ENCODE measurements at places on chromosomes 6 and 20. TPM values are rescaled to one million over a fixed set of nuclear protein-coding genes. Genes with fewer than 3 reads are reported as not detected.

DNA sequence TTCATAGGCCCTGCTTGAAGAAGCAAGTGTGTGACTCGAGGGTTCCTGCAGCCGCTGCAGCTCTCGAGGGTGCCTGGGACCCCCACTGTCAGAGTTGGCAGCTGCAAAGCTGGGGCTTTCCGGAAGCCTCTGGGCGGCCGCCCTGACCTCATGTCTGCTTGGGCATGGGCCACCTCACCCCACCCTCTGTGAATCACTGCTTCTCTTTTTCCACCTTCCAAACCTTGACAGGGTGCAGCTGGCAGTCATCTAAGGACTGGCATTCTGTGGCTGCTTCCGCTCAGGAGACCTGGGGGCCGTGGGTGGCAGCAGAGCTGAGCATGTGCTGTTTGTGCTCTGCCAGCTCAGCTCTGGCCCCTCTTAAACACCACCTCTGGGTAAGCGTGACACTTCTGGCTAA, 32.0 kb downstream of the ERMARD start:
- no peak for DNase-seq

- DNase-seq: no peak
Observed at GRCh38 chr6:170424604-170425126, 118.1 kb downstream of the FAM120B start.

- DNase-seq: no peak
Observed at GRCh38 chr6:113978084-113978675, 7.2 kb upstream of the HDAC2 start.

The SOBP gene
- total RNA-seq: 56.9 TPM

The USP49 gene
- 12.5 TPM for total RNA-seq

DNA sequence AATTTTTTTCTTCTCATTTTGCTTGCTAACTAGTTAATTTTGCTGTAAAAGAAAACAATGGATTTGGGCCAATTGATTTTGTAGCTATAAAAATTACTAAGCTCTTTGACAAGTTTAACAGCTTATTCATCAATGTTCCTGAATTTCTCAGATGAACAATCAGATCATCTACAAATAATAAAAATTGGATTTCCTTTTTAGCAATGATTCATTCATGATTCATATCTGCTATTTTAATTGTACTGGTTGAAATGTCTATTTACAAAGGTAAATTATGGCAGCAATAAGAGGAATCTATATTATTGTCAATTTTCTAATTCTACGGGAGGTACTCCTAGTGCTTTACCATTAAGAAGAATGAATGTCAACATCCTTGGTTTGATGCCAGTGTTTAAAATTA, 178.8 kb upstream of the BTBD3 start:
- no peak for DNase-seq

The B3GALT4 gene
- total RNA-seq: 12.5 TPM

The TINAG gene
- 0.16 TPM for total RNA-seq

- no peak for DNase-seq
Observed at GRCh38 chr6:125944434-125944816, 12.1 kb upstream of the HINT3 start.

DNA sequence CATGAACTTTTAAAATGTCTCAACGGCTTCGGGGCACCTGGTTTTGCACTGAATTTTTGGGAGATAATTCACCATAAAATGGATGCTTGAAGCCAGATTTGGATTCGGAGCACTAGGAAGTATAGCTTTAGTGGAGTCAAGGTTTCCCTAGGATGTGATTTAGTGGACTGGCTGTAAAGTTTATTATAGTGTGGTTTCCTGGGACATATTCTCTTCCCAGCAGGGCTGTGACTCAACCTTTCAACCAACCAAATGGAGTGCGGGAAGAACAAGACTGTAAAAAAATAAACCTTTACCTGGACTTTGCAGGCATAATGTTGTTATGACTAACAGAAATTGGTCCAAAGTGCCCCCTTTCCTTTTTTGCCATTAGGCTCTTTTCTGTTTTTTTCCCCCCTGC, 327.4 kb upstream of the MAN1A1 start:
- DNase-seq: no peak

The SAMD5 gene
- total RNA-seq: 17.6 TPM

GRCh38 chr6:44676246-44676790, 288.8 kb downstream of the CDC5L start:
- DNase-seq: no peak

DNA sequence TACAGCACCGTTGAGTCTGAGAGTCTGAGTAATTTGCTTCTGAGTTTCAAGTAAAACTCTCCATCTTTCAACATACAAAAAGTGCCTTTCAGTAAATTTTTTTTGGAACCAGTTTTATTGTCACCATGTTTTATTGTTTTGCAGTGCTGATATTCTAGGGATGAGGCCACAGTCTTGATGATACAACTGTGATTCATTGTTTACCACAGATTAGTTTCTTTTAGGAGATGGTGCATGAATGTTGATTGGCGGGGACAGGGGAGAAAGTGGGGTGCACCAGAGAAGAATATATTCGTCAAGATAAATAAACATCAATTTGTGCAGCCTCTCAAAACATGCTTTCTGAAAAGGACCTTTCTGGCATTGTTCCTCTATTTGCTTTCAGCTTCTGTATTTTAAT, 109.0 kb downstream of the MCHR2 start:
- no peak for DNase-seq

The CUTA gene
- total RNA-seq: 59.1 TPM

The RFX6 gene
- not detected for total RNA-seq

The EBF4 gene
- total RNA-seq: 10.5 TPM

The PNLDC1 gene
- total RNA-seq: not detected

DNA sequence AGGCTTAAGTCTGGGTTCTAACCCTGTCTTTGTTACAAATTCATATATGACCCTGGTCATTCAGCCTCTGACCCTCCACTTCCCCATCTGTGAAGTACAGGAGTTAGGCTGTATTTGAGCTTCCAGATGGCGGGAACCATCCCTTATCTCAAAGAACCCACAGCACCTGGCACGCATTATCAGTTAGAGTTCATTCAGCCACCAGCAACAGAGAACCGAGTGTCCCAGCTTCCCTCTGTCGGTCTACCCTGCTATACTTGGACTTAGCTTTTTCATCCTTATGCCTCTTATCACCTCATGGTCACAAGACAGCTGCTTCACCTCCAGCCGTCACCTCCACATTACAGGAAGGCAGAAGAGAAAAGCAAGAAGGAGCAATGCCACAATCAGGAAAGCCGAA, 147.8 kb downstream of the EYA2 start:
- no peak for DNase-seq

The GABBR1 gene
- total RNA-seq: 91.1 TPM

DNA sequence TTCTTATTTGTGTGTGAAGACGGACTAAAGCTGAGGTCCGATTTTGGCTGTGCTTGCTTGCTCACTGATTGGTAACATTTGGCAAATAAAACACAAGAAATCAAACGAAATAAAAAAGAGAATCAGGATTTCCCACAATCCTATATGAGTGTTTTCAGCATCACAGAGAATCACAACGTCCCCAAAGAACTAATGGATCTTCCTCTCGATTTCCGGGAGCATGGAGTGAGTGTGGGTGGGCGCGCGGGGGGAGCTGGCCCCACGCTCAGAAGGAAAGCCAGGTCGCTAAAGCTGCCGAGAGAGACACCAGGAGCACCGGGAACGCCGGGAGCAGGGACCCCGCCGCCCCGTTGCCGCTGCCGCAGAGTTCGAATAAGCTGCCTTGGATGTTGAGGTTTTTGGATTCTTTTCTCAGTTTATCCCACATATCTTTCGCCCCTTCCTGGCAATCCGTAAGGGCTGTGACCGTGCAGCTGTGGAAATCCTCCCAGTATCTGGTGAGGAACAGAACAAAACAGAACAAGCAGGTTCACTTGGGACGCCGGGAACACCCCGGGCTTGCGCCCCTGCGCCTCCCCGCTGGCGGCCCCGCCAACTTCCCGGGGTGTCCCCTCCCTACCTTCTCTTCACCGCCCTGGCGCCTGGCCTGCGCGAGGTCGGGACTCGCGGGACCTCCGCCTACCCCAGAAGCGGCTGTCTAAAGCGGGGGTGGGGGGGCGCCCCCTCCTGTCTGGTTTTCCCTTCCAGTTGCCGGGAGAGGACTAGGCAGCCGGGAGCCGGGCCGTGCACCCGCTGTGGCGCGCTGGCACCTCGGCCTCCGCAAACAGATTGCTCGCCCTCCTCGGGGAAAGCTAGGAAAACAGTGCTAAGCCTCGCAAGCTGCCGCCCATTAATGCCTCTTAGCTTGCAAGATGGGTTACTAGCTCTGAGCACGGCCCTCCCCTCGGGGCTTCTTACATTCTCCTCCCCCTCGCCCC, 7.7 kb downstream of the NRN1 start:
- no peak for DNase-seq

DNA sequence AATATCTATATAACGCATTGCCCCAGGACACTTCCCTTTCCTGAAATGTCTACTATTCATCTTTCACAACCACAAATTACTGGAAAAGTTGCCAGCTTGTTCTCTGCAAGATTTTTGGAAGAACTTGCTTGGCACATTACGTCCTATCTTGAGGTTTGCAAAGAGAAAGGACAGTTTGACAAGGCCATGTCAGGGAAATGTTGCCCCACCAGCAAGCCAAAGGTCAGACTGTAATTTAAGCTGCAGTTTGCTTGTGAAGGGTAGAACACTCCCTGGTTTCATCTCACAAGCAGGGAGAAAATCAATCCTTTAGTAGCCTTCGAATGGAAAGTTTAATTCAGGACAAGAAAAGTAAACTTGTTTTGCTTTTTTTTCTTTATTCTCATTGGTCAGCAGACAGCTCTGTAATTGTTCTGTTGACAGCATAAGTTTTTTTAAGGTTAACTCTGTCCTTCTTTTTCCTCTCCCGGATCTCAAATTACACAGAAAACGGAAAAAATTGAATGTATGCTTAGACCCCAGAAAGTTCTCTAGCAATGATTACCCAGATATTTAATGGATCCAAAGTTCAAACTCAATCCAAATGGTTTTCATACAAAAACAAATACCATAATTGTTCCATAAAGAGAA, 541.8 kb upstream of the NRSN1 start:
- no peak for DNase-seq

- DNase-seq: no peak
Observed at GRCh38 chr20:57524511-57525176, at the start of gene CTCFL. Gene CTCFL, minus strand, starts transcription at chr20:57525140. Its CDS starts 935 bp downstream, at chr20:57524205.

The ROS1 gene
- total RNA-seq: under 0.01 TPM

GRCh38 chr20:25071734-25072133, 10.2 kb downstream of the VSX1 start:
- no peak for DNase-seq

The ULBP1 gene
- total RNA-seq: 3.9 TPM

Data from occipital lobe (tissue), 3 donors.